Effector memory CD8-positive, alpha-beta T cell (primary cell): ENCODE measurements at places on chromosomes 2 and 18.

- DNase-seq = no peak
These were observed 16.9 kb downstream of the WNT10A start for GRCh38 chr2:218897394-218898108.

GRCh38 chr18:48962252-48962993 is 11.7 kb upstream of the SMAD7 start:
- DNase-seq = no peak

DNA sequence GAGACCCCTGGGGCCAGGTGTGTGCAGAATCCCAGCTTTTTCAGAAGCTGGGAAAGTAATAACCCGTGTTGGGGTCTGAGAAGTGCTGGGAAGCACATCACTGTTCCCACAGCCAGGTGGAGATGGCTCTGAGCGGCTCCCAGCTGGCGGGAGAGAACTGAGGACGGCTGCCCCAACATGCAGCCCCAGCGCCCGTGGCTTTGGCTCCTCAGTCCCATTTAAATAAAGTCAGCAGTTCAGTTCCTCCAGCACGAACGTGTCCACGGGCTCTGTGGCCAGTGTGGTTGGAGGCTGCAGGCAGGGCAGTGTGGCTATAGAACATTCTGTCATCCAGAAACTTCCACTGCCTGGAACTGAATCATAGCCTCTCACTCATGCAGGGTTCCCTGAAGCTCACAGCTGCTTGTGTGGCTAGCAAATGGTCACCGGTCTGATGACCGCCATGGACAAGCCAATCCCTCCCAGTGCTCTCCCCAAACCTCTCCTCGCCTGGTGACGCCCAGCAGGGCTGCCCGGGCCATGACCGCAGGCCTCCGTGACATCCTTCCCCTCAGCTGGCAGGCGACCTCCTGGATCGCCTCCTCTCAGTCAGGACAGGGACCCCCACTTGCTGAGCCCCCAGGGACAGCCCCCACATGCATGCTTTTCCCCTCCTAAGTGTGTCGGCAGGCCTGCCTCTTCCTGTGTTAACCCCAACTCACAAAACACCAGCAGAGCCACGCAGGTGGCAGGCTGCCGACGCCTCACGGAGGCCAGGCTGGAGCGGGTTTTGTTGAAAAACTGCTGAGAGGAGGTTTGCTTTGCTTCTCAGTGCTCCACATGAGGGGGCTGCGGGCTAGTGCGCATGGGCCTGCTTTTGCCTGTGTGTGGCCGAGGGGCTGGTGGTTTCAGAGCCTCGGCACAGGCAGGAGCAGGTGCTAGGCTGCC is 1.3 kb downstream of the RTP5 start:
- DNase-seq = peak; percentile 76

- no peak for DNase-seq
These were observed 327.1 kb downstream of the NCKAP5 start for GRCh38 chr2:133241224-133241571.

GRCh38 chr2:59658906-59659635 is 894.4 kb downstream of the BCL11A start:
- DNase-seq = no peak
